ENCODE measurements at places on chromosomes 3 and 15.
A peak's percentile ranks its signal among the peaks of the same experiment; 100 is the strongest.

DNA sequence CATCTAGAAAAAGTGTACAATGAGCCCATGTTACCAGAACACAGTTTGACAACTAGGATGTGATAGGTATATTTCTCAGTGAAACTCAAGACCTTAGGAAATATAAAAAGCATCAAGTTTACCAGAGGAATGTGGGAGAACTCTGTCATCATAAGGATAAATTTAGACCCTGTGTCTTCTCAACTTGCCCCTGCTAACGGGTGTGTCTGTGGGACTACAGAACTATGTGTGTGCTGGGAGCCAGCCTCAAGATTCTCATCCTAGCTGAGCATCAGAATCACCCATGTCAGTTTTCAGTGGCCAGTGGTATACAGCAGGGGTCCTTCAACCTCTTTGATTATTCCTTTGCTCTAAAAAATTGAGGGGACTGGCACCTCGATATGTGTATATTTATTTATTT lies 393.3 kb downstream of the PLCL2 start:
- no peaks in the 10 kb centered on the region for H3K27me3 ChIP-seq
- DNase-seq, result no peak
- H3K4me1 ChIP-seq, result no peaks in the 10 kb centered on the region

GRCh38 chr3:82163907-82164520 lies 402.6 kb upstream of the GBE1 start:
- H3K4me1 ChIP-seq, result no peaks in the 10 kb centered on the region
- H3K4me3 ChIP-seq, result no peak overlapping the region

DNA sequence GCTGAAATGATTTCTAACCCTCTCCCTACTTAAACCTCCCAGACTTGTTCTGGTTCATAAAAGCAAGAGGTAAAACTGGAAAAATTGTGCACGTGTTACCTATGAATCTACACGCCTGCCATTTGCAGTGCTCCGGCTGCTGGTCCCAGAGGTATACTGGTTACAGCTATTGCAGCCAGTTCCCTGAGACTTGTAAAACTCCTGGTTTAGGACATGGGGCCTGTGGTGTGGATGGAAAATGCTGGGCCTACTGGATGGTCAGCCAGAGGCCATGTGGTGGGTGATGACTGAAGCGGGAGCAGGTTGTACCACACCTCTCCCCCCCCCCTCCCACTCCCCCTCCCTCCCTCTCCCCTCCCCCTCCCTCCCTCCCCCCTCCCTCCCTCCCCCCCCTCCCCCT lies 45.0 kb downstream of the SENP2 start:
- no peaks in the 10 kb centered on the region for H3K27me3 ChIP-seq
- H3K36me3 ChIP-seq, result peaks cover 10% of the 10 kb centered on the region
- peak overlapping the region; percentile 13 for H3K27ac ChIP-seq
- DNase-seq, result no peak
- no peak overlapping the region for H3K4me3 ChIP-seq
- no peaks in the 10 kb centered on the region for H3K4me1 ChIP-seq

- H3K4me3 ChIP-seq, result no peak overlapping the region
- no peak for DNase-seq
- no peak overlapping the region for H3K27ac ChIP-seq
Observed at GRCh38 chr3:2078821-2079220, 19.8 kb upstream of the CNTN4 start.

DNA sequence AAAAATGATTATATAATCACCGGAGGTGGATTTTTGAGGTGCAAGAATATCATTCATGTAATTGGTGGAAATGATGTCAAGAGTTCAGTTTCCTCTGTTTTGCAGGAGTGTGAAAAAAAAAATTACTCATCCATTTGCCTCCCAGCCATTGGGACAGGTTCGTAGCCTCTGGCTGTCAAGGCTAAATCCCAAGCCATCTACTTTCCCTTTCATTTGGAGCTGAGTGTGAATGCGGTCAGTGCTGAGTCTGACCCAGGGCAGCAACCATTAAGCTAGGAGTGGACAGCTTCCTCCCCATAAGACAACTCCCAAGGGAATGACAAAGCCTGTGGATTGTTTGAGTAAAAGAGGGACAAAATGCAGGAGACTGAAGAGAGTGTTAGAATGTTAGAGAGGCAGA lies 33.6 kb downstream of the PARP14 start:
- H3K27me3 ChIP-seq, result no peaks in the 10 kb centered on the region
- H3K27ac ChIP-seq, result no peak overlapping the region
- no peaks in the 10 kb centered on the region for H3K4me1 ChIP-seq
- no peak overlapping the region for H3K4me3 ChIP-seq
- H3K36me3 ChIP-seq, result peaks cover 43% of the 10 kb centered on the region

- H3K4me3 ChIP-seq, result no peak overlapping the region
- H3K4me1 ChIP-seq, result peaks cover 12% of the 10 kb centered on the region
- H3K27ac ChIP-seq, result no peak overlapping the region
- H3K36me3 ChIP-seq, result no peaks in the 10 kb centered on the region
- H3K27me3 ChIP-seq, result no peaks in the 10 kb centered on the region
- DNase-seq, result no peak
Observed at GRCh38 chr3:60810881-60811280, 440.4 kb downstream of the FHIT start.

DNA sequence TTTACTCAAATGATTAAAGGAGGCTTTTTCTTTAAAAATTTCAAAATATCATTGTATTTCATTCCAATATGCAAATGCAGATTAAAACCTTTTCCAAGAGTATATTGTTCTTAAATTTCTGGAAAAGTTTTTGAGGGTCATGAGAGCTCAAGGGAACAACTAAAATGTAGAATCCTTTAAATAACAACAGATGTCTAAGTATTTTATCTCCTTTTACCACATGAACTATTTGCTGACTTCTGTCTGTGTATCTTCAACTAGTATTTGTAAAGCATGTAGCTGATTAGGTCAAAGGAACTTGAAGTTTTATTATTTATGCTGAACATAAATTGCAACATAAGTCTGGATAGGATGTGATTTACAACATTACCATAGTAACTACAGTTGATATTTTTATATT lies 402.6 kb downstream of the CNTN6 start:
- no peaks in the 10 kb centered on the region for H3K27me3 ChIP-seq
- no peaks in the 10 kb centered on the region for H3K4me1 ChIP-seq
- H3K36me3 ChIP-seq, result no peaks in the 10 kb centered on the region
- no peak overlapping the region for H3K4me3 ChIP-seq
- H3K27ac ChIP-seq, result no peak overlapping the region

GRCh38 chr15:66706225-66706732 lies 4.2 kb downstream of the SMAD6 start:
- peaks cover 45% of the 10 kb centered on the region for H3K4me1 ChIP-seq
- peaks cover 24% of the 10 kb centered on the region for H3K36me3 ChIP-seq
- H3K27me3 ChIP-seq, result no peaks in the 10 kb centered on the region
- H3K27ac ChIP-seq, result no peak overlapping the region
- H3K4me3 ChIP-seq, result peak overlapping the region; percentile 98

GRCh38 chr3:42095540-42095939 lies 4.4 kb downstream of the TRAK1 start:
- no peak for DNase-seq
- no peaks in the 10 kb centered on the region for H3K27me3 ChIP-seq
- H3K4me3 ChIP-seq, result no peak overlapping the region
- no peak overlapping the region for H3K27ac ChIP-seq
- H3K4me1 ChIP-seq, result peaks cover 40% of the 10 kb centered on the region

- H3K27ac ChIP-seq, result no peak overlapping the region
- H3K27me3 ChIP-seq, result peaks cover 4% of the 10 kb centered on the region
- no peak for DNase-seq
- no peaks in the 10 kb centered on the region for H3K4me1 ChIP-seq
- H3K36me3 ChIP-seq, result no peaks in the 10 kb centered on the region
Observed at GRCh38 chr3:140599009-140599408, 78.9 kb upstream of the TRIM42 start.

DNA sequence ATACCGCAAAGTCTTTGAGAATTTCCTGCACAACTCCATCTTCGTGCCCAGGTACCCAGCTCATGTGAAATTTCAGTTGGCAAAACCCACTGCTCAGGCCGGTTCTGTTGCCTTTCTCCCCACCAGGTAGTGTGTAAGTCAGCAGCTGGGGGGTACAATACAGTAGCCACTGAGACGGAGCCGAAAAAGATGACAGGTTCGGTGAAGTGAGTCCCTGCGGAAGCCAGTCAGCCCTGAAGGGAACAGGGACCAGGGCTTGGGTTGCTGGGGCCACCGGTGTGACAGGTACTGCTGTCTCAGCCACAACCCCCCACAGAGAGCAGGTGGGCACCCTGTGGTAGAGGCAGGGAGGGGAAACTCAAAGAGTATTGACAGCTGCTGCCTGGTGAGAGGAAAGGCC lies 90.8 kb downstream of the PGPEP1L start:
- no peak overlapping the region for H3K4me3 ChIP-seq
- H3K36me3 ChIP-seq, result peaks cover 42% of the 10 kb centered on the region
- H3K4me1 ChIP-seq, result peaks cover 14% of the 10 kb centered on the region
- no peak overlapping the region for H3K27ac ChIP-seq
- DNase-seq, result no peak
- H3K27me3 ChIP-seq, result no peaks in the 10 kb centered on the region

DNA sequence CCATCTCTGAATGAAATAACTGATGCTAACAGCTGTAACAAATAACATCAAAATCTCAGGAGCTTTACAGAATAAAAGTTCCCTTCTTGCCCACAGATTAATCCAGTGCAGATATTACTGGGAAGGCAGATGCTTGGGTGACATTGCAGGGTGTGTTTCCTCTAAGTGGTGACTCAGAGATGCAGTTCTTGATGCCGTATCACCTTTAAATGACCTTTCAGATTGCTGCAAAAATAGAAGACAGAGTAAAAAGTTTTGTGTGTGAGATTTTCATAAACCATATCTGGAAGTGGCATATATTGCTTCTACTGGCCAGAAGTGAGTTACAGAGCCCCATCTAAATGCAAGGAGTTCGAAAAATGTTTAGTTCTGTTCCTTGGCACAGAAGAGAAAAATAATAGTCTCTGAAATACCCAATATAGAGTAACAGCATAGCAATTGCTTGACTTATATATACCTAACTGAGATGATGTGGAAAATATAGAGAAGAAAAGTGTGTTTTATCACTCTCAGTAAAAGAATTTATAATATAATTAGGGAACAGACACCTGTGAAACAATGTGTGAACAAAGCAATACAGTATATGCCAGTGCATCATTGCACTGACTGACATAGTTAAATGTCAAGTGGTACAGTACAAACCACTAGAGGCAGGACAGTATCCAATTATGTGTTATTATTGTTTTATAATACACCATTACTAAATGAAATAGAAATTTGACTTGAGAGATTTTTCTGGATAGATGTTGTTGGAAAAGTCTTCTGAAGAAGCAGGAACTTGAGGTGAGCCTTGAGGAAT lies 430.7 kb upstream of the CBLB start:
- no peak overlapping the region for H3K4me3 ChIP-seq
- peaks cover 10% of the 10 kb centered on the region for H3K4me1 ChIP-seq
- DNase-seq, result no peak

- H3K36me3 ChIP-seq, result peaks cover 3% of the 10 kb centered on the region
- no peak overlapping the region for H3K27ac ChIP-seq
- no peak for DNase-seq
- no peaks in the 10 kb centered on the region for H3K27me3 ChIP-seq
Observed at GRCh38 chr15:31177951-31178350, 76.4 kb upstream of the TRPM1 start.

- no peak overlapping the region for H3K4me3 ChIP-seq
- no peak for DNase-seq
- H3K4me1 ChIP-seq, result peaks cover 23% of the 10 kb centered on the region
- H3K27ac ChIP-seq, result peak overlapping the region; percentile 37
Observed at GRCh38 chr3:38177181-38177580, 11.8 kb downstream of the OXSR1 start.

- H3K4me3 ChIP-seq, result no peak overlapping the region
- no peak for DNase-seq
- peaks cover 9% of the 10 kb centered on the region for H3K36me3 ChIP-seq
- H3K27me3 ChIP-seq, result no peaks in the 10 kb centered on the region
- no peaks in the 10 kb centered on the region for H3K4me1 ChIP-seq
Observed at GRCh38 chr15:72365844-72366243, 10.0 kb downstream of the HEXA start.

DNA sequence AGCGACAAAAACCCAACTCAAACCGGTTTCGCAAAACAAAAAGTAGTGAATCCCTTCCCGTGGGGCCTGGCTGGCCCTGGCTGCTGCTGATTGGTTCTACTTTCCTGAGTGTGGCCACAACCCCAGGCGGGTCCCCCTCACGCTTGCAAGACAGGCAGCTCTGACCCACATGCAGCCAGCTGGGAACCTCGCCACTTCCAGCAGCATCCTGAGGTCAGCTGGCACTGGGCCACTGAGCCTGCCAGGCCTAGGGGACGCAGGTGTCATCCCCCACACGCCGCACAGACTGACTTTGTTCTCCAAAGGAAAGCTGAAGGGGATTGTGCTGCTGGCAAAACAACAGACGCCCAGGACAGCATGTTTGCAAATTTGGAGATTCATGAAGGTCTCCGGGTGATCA lies 111.1 kb downstream of the TPRA1 start:
- no peak for DNase-seq
- H3K36me3 ChIP-seq, result no peaks in the 10 kb centered on the region

- H3K4me3 ChIP-seq, result no peak overlapping the region
- no peaks in the 10 kb centered on the region for H3K27me3 ChIP-seq
- no peaks in the 10 kb centered on the region for H3K4me1 ChIP-seq
- H3K27ac ChIP-seq, result no peak overlapping the region
- DNase-seq, result no peak
Observed at GRCh38 chr3:52860424-52860768, 25.6 kb upstream of the MUSTN1 start.

DNA sequence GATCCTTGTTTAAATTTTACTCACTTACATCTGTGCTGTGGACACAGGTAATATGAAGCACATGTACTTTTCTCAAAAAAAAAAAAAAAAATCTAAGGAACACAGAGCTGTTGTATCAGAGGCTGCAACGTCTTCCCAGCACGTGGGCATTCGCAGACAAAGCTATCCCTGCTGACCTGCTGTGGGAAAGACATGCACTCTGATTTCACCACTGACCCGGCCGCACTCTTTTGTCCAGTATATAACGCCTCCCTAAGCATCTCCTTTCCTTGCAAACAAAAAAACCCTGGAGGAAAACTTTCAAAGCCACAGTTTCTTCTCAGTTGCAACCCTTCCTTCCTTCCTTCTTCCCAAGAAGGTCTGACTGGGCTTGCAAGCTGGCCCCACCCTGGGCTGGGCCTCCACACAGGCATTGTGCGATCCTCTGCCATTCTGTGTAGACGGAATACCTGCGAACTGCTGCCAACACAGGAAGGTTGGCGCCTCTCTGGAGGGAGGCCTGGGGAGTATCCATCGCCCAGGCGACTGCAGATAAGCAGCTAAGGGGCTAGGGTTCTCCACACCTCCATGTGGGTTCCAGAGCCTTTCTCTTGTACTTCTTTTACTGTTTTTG lies 50.8 kb downstream of the SLC12A8 start:
- peaks cover 3% of the 10 kb centered on the region for H3K36me3 ChIP-seq
- H3K27me3 ChIP-seq, result no peaks in the 10 kb centered on the region
- DNase-seq, result no peak
- H3K4me1 ChIP-seq, result peaks cover 35% of the 10 kb centered on the region
- H3K27ac ChIP-seq, result peak overlapping the region; percentile 41

- no peak for DNase-seq
- H3K27ac ChIP-seq, result no peak overlapping the region
- no peaks in the 10 kb centered on the region for H3K36me3 ChIP-seq
- H3K4me3 ChIP-seq, result no peak overlapping the region
- H3K27me3 ChIP-seq, result no peaks in the 10 kb centered on the region
- H3K4me1 ChIP-seq, result peaks cover 3% of the 10 kb centered on the region
Observed at GRCh38 chr3:81838457-81838856, 77.0 kb upstream of the GBE1 start.

Data from type B pancreatic cell (in vitro differentiated cells).